GM23338 (cell line): ENCODE measurements at places on chromosomes 2 and 18.

GRCh38 chr2:118697781-118698180, 149.7 kb downstream of the EN1 start:
- no peak for DNase-seq

DNA sequence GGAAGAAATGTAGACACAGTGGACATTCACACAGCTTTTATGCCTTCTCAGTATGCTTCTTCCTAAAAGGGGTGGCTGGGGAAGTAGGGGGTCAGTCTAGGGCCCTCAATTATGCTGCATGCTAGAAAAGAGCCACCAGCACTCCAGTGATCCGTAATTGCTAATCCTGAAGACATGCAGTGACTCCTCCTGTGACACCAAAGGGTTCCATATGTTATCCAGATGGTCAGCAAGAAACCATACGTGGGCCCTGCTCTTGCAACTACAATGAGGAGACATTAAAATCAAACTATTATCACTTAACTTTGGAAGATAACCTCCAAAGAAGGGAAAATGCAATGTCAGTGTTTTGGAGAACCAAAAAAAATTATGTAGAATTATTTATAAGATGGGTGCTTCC, 143.4 kb upstream of the LYPD1 start:
- DNase-seq = no peak

DNA sequence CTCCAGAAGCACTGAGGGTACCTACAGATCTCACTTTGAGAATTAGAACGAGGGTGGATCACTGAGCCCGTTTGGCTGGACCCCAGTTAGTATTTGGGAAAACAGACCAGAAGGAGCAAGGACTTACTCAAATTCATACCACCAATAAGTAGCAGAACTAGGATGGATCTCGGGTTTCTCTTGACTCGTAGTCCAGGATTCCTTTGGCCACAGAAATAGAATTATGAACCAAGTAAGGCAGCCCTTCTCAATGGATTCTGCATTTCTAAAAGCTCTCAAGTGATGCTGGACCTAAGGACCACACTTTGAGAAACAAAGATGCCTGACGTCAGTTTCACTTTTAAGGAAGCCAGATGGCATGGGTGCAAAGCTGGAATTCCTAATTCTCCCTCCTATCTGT, 153.0 kb downstream of the KLHL29 start:
- no peak for DNase-seq

DNA sequence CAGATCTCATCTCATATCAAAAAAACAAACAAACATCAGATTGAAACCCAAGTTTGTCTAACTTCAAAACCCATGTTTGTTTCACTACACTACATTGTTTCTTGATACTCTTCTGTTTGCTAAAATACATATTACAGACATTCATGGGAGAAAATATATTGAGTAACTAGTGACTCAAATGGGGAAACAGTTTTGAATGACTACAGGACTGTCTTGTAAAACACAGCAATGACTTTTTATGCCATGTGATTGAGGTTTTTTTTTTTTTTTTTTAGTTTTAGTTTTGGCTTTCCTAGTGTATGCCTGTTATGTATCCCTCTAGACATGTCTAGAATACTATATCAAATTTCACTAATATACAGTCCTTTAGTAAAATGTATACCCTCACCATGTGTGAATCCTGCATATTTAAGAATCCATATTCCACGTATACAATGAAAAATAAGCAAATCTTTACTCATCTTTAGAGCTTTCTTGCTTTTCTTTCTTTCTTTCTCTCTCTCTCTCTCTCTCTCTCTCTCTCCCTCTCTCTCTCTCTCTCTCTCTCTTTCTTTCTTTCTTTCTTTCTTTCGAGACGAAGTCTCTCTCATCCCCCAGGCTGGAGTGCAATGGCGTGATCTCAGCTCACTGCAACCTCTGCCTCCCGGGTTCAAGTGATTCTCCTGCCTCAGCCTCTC, 46.6 kb upstream of the SERTAD2 start:
- DNase-seq = no peak

- DNase-seq = peak; percentile 62
Measured at GRCh38 chr2:172098650-172099471, 3.8 kb downstream of the DLX2 start.

DNA sequence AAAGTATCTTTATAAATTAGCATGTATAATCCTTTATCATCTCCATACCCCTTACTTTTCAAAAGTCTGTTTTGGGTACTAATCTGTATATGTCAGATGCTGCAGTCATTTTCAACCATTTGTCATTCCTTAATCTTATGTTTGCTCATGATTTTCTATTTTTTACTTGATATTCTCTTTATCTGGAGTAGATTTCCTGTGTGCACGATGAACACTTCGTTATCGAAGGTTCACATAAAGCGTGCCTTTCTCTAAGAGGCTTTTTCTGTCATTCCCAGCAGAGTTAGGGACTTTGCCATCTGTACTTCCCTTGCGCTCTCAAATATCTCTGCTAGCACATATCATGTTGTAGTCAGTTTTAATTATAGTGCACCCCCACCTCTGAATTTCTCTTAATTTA, 123.2 kb downstream of the BIRC6 start:
- no peak for DNase-seq
